ENCODE measurements at places on chromosomes 6 and 20. TPM values are rescaled to one million over a fixed set of nuclear protein-coding genes. Genes with fewer than 3 reads are reported as not detected.

Gene C6orf52
- polyA plus RNA-seq = 4.2 TPM

Gene OXT
- polyA plus RNA-seq = 20.5 TPM

Gene RGS17
- polyA plus RNA-seq = 0.16 TPM

Gene ANKRD66
- polyA plus RNA-seq = not detected

Gene VWA7
- polyA plus RNA-seq = 8.1 TPM

Gene PXDC1
- polyA plus RNA-seq = 36.3 TPM

Gene LGSN
- polyA plus RNA-seq = not detected

Gene RALGAPA2
- polyA plus RNA-seq = 3.7 TPM

Gene MATN4
- polyA plus RNA-seq = 0.16 TPM

Gene ZBTB46
- polyA plus RNA-seq = 11.3 TPM

Gene NR2E1
- polyA plus RNA-seq = 0.17 TPM

Gene SLC17A4
- 0.04 TPM for polyA plus RNA-seq

Gene GNAS-AS1
- polyA plus RNA-seq = 0.72 TPM

Gene CST4
- polyA plus RNA-seq = not detected

Gene BPIFB1
- polyA plus RNA-seq = not detected

Gene SRMS
- polyA plus RNA-seq = not detected

Gene DDO
- polyA plus RNA-seq = 13.4 TPM

Gene DPPA5
- not detected for polyA plus RNA-seq

Measured in adrenal gland (tissue), 19 donors.